ENCODE measurements at places on chromosomes 2 and 18.

GRCh38 chr2:227471412-227471811 lies 544 bp upstream of the AGFG1 start:
- no peak for DNase-seq

- no peak for DNase-seq
Observed at GRCh38 chr2:127413782-127414637, 4.2 kb upstream of the PROC start.

DNA sequence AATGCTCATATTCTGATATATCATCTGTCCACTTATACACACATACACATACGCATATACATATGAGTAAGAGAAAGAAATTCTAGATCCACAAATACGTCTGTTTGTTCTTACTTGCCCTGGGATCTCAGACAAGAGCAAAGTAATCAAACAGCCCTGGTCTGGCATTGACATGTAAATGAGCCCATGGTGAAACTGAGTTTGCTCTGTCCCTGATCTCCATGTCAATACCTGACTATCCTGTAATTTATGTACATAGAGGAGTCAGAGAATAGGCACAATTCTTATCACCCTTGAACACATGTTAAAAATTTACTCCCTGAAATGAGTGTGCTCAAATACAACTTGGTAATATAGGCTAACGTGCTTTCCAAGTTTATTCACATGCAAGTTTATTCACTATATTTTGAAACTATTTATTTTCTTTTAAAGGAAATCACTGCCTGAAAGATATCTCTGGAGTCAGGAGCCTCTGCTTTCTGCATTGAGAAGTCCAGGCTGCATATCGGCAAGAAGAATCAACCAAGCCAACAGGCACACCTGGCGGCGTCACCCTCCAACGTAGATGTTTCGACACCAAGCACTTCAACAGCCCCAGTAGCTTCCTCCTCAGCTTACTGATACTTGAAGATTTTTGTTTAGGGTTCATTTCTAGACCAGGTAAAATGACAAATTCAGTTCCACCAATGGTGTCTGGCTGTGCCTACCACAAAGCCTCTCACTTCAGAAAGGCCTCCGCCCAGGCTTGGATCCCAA lies 100.6 kb downstream of the CMPK2 start:
- no peak for DNase-seq

- DNase-seq: no peak
Observed at GRCh38 chr2:228446734-228447133, 265.2 kb upstream of the SPHKAP start.

All from hematopoietic multipotent progenitor cell treated with erythropoietin and hydrocortisone succinate and interleukin-3 and kit ligand, for 6 days (in vitro differentiated cells).